ENCODE measurements at places on chromosomes 7 and 10.

DNA sequence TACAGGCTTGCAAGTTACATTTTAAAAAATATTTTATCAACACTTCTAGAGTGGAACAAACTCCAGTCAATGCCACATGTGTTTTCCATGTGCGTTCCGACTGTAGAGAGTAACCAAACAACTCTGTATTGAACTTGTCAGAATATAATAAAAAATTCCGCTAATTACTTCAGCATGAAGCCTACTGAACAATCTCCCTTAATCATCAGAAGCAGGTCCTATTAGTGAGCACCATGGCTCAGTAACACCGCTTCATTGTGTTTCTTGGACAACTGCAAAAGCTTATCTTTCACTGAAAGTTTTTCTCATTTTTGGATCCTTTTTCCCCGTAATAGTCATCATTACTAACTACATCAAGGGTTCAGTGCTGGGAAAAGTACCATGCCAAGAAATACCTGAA is 117.0 kb downstream of the MKX start:
- no peak for DNase-seq

GRCh38 chr10:15472431-15473395 is 101.6 kb upstream of the FAM171A1 start:
- peak; percentile 71 for DNase-seq

DNA sequence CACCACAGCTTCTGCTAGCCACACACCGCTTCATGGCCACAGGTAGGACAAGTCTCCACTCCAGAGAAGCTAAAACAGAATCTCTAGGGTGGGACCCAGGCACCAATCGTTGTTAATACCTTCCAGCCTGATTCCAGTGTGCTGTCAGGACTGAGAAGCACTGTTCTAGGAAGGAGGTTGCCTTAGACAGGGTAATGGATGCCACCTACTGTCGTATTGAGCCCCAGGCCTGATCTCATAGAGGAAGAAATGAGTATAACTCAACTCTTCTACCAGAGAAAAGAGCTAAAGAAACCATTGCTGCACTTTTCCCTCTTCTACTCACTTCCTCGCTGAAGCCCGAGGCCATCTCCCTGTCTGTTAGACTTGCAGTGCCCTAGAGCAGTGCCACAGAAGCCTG is 31.8 kb downstream of the CNNM1 start:
- DNase-seq, result no peak

- peak; percentile 54 for DNase-seq
Observed at GRCh38 chr7:107232568-107233090, 63.8 kb downstream of the HBP1 start.

DNA sequence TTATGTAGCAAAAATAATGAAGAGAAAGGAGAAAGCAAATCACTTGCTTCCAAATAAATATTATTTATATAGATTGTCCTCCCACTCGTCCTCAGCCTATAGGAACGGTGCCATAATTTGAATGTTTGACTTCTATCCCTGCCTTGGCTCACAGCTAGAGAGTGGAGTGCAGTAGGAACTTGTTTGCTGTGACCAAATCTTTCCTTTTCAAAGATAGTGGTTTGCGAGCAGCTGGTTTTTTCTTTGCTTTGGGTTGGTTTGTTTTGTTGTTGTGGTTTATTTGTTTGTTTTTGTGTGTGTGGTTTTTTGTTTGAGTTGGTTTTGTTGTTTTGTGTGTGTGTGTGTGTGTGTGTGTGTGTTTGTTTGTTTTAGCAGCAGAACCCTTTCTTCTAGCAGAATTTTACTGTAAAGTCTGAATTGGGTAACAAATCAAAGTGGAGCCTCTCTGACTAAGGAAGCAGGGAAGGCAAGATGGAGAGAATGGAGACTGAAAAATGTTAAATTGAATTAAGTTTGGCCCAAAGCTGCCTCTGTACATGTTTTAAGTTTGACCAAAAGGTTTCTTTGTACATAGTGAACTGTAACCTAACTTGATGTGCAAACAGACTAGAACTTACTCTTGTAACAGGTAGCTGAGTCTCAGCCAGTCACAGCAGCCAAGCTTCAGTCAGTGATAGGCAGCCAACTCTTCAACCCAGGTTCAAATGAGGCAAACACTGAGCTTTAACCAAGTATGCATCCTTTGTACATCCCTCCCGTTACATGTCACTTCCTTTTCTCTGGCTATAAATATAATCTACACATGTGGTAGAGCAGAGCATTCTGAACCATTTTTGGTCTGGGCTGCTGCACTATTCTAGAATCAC is 149.5 kb upstream of the LRGUK start:
- DNase-seq, result no peak

- DNase-seq, result no peak
Observed at GRCh38 chr10:124569623-124570470, 108.2 kb downstream of the LHPP start.
